CD8-positive, alpha-beta memory T cell (primary cell): ENCODE measurements at places on chromosomes 2 and 18.

GRCh38 chr2:55490554-55490953 is 29.0 kb upstream of the CFAP36 start:
- no peak for DNase-seq

- DNase-seq, result no peak
Observed at GRCh38 chr2:97844311-97844859, 131.0 kb downstream of the ZAP70 start.

DNA sequence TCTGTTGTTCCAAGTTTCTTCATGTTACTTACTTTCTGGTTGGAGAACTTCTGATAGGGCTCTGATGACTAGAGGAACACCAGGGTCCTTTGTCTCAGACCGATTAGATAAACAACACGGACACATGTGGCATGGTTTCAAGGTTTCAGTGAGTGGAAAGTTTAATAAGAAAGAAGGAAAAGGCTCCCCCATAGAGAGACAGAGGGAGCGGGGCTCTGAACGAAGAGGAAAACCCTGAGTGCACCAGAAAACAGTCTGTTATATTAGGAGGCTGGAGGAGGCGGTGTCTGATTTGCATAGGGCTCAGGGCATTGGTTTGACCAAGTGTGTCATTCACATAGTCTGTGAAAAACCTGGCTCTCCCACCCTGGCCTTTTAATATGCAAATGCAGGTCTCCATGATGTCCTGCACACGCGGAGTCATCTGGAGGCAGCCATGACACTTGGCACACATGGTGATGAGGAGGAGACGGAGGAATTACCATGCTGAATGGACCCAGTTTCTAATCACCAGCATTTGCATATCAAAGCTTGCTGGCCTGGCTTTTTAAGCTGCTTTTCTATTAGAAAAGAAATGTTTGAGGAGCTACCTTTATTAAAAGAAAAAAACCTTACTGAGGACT is 94.2 kb downstream of the PTPN4 start:
- DNase-seq, result no peak

DNA sequence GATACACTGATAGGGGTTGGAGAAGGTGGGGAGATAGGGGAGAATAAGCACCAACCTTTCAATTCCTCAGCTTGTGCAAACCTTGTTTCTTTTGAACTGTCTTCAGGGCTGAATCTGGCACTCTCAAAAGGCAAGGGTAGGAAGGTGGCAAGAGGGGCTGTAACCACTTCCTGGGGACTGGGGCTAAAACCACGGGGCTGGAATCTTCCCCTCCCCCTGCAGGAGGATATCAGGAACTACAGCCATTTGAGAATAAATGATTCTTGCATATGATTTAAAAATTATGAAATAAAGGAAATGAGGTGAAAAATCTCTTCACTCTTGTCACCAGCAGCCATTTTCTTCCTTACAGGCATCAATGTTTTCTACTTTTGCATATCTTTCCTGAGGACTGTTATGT is 50.8 kb downstream of the ATOH8 start:
- DNase-seq, result no peak

GRCh38 chr2:182554950-182555349 is 128.1 kb upstream of the PDE1A start:
- DNase-seq, result no peak

GRCh38 chr2:133377021-133377481 is 191.2 kb downstream of the NCKAP5 start:
- DNase-seq, result no peak

GRCh38 chr2:1621501-1621900 is 122.8 kb downstream of the PXDN start:
- no peak for DNase-seq

DNA sequence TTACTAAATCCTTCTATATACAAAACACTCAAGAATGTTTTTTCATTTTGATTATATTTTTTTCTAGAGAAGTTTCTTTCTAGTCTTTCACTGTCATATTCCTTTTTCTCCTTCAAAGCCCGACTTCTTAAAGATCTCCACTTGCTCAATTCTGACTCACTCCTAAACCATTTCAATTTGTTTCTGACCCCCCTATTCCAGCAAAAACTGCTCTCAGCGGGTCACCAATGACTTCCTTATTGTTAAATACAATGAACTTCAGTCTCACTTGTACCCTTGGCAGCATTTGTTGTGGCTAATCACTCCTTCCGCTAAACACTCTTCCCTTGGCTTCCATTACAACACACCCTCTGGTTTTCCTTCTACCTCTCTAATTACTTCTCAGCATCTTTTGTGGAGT is 111.1 kb upstream of the RBBP8 start:
- DNase-seq, result no peak

GRCh38 chr18:52325997-52326396 is 14.0 kb upstream of the DCC start:
- no peak for DNase-seq

DNA sequence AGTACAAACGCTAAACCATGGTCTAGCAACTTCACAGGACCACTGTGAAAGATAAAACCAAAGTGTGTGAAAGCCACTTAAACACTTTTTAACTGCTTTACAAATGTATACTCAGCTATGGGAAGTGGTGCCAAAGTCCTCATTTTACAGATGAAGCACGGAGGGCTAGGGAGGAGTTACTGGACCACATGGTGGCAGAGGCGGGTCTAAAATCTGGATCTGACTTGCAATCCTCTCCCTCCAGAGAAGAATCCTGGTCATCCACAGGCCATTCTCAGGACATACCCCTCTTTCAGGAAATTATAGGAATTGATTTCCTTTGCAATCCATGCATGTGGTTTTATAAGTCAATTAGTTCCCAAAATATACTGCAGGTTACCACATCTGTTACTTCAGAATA is 84.6 kb upstream of the GYPC start:
- no peak for DNase-seq

- DNase-seq, result no peak
Observed at GRCh38 chr2:61263830-61264229, 101.8 kb downstream of the C2orf74 start.

- no peak for DNase-seq
Observed at GRCh38 chr2:232058931-232059330, 97.4 kb downstream of the DIS3L2 start.

DNA sequence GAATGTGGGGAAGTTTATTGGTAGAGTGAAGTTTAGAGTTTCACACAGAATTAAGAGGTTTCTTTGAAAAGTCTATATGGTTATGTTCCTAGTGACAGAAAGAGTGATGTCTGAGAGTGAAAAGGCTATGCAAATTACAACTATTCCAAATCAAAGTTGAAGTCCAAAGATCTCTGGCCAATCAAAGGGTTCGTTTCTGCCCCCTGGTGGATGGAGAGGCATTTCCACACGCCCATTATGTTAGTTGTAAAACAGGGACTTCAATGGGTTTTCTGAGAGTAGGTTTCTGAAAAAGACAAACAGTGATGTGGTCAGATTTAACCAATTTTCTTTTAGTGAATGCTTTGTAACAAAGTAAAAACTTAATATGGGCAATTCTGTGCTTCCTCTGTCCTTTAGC is 441.5 kb upstream of the POU3F3 start:
- DNase-seq, result no peak

- no peak for DNase-seq
Observed at GRCh38 chr2:182952741-182953450, 85.4 kb downstream of the NCKAP1 start.
